ENCODE measurements at places on chromosomes 5 and 9.

DNA sequence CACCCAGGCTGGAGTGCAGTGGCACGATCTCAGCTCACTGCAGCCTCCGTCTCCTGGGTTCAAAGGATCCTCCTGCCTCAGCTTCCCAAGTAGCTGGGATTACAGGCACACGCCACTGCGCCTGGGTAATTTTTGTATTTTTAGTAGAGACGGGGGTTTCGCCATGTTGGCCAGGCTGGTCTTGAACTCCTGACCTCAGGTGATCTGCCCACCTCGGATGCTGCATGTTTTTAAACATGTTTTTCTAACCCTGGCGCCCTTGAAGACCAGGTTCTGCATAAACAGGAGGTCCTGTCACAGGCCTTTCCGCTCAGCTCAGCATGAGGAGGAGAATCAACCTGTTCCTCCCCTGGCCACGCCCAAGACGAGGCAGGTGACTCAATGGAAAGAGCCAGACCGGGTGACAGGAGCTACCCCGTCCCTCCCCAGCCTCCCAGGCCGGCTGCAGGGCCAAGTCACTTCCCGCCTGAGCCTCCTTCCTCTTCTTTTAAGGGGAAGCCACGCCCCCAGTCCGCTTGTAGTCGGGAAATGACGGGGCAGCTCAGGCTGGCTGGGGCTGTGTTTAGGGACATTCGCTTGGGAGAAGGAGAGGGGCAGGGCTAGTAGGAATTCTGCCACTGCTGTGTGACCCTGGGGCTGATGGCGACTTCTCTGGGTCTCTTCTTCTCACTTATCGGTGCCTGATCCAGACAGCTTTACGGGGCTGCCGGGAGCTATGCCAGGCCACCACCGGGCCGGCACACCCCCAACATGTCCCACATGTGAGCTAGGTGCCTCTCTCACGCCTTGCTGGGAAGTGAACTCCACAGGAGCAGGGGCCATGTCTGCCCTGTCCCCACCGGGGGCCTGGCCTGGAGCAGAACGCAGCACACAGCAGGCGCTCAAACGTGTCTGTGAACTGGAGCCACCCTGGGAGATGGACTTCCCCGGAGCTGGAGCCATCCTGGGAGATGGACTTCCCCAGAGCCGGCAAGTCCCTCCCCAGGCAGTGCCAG is 6.1 kb downstream of the NOTCH1 start:
- DNase-seq, result peak; percentile 92

GRCh38 chr5:41636605-41637004 is 126.2 kb upstream of the PLCXD3 start:
- no peak for DNase-seq

GRCh38 chr5:109718632-109719031 is 28.9 kb downstream of the MAN2A1 start:
- DNase-seq, result no peak

GRCh38 chr5:66757219-66757833 is 161.1 kb downstream of the MAST4 start:
- DNase-seq, result peak; percentile 28

GRCh38 chr5:180104168-180104530 is 32.6 kb upstream of the RNF130 start:
- no peak for DNase-seq

DNA sequence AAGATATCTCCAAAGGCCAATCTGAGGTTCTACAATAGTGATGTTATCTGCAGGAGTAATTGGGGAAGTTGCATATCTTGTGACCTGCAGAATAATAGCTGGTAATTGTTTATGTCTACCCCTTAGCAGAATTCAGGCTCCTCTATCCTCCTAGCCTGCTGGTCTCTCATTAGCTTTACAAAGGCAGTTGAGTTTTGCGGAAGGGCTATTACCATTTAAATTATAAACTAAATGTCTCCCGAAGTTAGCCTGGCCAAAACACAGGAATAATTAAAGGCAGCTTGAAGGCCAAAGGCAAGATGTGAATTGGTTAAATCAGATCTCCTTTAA is 168.7 kb downstream of the TTC39B start:
- no peak for DNase-seq

DNA sequence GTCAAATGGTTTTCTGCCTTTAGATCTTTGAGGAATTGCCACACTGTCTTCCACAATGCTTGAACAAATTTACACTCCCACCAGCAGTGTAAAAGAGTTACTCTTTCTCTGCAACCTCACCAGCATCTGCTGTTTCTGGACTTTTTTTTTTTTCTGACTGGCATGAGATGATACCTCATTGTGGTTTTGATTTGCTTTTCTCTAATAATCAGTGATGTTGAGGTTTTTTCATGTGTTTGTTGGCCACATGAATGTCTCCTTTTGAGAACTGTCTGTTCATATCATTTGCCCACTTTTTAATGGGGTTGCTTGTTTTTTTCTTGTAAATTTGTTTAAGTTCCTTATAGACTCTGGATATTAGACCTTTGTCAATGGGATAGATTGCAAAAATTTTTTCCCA is 129.2 kb upstream of the PTGER4 start:
- DNase-seq, result no peak

- no peak for DNase-seq
Observed at GRCh38 chr5:145591578-145591977, 243.6 kb downstream of the PRELID2 start.

GRCh38 chr9:106069241-106069640 is 374.9 kb downstream of the TMEM38B start:
- no peak for DNase-seq

- no peak for DNase-seq
Observed at GRCh38 chr5:143086908-143087637, 316.4 kb downstream of the NR3C1 start.

DNA sequence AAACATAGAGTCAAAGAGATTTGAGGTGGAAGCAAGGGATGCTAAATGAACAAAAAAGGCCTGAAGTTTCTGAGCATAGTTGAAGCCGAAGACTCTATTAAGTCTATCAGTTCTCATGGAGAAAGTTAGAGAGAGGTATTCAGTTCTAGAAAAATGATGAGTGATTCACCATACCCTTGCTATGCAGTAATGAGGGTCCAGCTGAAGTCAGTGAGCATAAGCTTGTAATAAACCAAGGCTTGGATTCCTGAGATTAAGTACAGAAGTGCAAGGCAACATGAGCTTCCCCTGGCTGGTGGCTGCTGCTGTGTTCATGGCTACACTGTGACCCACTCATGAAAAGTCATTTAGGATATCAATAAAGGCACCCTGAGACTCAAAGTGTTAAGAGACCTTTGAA is 129.7 kb upstream of the MTAP start:
- no peak for DNase-seq

DNA sequence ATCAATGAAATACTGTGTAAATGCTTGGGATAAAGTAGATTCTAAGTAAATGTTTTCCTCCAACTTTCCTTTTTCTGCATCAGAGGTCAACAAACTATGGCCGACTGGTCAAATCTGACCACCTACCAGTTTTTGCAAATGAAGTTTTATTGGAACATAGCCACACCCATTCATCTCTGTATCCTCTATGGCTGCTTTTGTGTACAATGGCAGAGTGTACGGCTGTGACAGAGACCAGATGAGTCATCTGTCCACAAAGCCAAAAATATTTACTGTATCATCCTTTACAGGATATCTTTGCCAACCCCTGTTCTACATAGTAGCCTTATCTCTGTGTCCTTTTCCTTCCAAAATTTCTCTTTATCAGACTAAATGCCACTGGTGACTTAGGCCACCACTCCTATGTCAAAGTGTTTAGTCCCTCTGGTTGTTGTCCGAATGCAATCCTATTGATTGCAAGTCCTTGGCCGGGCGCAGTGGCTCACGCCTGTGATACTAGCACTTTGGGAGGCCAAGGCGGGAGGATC is 218.4 kb upstream of the KLF4 start:
- peak; percentile 69 for DNase-seq

DNA sequence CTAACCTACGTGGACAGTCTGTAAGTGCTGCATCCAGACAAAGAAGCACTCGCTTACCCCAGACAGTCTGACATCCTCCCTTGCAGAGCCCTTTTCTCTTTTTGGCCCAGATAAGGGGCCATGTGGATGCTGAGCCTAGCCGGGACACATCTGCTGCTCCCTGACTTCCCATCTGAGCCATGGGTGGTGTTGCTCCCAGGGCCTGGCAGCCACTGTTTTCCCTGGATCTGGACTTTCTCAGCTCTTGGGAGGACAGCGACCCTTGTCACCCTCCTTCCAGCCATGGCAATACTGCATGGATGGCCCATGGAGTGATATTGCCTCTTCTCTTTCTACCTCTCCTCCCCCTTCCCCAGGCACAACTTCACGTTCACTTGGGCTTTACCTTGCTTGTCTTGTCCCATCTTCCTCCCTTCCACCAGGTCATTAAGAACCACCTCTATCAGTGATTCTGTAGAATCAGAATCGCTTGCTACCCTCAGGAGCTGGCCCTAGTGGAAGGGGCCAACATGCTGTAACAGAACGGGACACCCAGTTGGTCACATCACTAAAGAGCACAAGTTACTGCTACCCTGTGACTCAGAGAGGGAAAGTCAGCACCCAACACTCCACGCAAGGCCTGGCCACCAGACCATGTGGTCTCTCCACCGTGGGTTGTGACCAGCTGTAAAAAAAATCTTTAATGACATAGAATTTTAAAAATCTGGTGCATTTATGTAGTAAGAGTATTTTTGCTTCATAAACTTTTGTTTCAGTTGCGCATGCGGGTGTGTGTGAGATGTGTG is 4.4 kb downstream of the NEURL1B start:
- no peak for DNase-seq

- no peak for DNase-seq
Observed at GRCh38 chr5:96893342-96893741, 17.0 kb downstream of the ERAP2 start.

GRCh38 chr9:125822160-125822559 is 75.0 kb downstream of the PBX3 start:
- DNase-seq, result no peak

Measured in MV-4-11 (cell line).